ENCODE measurements at places on chromosomes 1 and 21.

DNA sequence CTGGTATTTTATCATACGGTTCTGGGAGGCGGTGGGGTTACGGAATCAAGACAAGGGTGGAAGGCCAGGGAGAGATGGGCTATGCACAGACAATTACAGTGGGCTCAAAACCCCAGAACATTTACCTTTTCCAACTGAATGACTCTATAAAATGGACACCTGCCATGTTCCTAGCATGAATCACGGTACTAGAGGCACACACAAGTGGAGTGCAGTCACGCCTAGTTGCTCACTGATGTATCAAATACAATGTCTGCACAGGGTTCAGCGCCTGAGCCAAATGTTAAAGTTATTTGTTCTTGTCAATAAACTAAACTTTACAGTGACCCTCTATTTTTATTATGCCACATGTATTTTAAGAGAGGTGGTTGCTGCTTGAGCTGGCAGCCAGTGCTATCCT is 121.4 kb downstream of the ATG4C start:
- no peaks in the 10 kb centered on the region for H3K4me1 ChIP-seq
- no peak overlapping the region for H3K4me3 ChIP-seq
- no peaks in the 10 kb centered on the region for H3K36me3 ChIP-seq
- no peaks in the 10 kb centered on the region for H3K27me3 ChIP-seq
- DNase-seq = no peak

DNA sequence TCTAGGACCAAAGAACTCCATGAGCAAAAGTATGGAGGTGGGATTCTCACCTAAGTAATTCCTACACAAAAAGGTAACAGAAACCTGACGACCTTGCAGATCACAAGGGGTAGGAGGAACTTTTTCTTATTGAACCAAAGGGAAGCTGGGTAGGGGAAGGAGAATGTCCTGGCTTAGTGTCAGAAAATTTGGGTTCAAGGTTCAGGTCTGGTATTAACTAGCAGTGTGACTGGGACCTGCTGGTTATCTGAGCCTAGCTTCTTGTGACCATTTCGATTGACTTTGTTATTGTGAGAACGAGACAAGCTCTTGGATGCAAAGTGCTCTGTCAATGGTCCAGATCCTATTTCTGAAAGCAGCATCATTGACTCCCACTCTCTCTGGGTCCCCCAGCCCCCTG is 5.0 kb upstream of the SNX27 start:
- H3K4me3 ChIP-seq = no peak overlapping the region
- H3K36me3 ChIP-seq = no peaks in the 10 kb centered on the region
- no peak overlapping the region for H3K27ac ChIP-seq
- H3K27me3 ChIP-seq = peaks cover 2% of the 10 kb centered on the region
- DNase-seq = no peak

- no peaks in the 10 kb centered on the region for H3K36me3 ChIP-seq
- H3K27ac ChIP-seq = no peak overlapping the region
- H3K27me3 ChIP-seq = no peaks in the 10 kb centered on the region
- no peak overlapping the region for H3K4me3 ChIP-seq
These were observed 87.9 kb downstream of the ARHGEF10L start for GRCh38 chr1:17627239-17628052.

- no peak for DNase-seq
- H3K27ac ChIP-seq = no peak overlapping the region
- no peak overlapping the region for H3K4me3 ChIP-seq
- no peaks in the 10 kb centered on the region for H3K4me1 ChIP-seq
- H3K27me3 ChIP-seq = no peaks in the 10 kb centered on the region
- peaks cover 3% of the 10 kb centered on the region for H3K36me3 ChIP-seq
These were observed 21.0 kb downstream of the RAD54L start for GRCh38 chr1:46268578-46268977.

GRCh38 chr1:172137703-172138454 is 282.6 kb upstream of the C1orf105 start:
- no peak overlapping the region for H3K4me3 ChIP-seq
- H3K36me3 ChIP-seq = no peaks in the 10 kb centered on the region

DNA sequence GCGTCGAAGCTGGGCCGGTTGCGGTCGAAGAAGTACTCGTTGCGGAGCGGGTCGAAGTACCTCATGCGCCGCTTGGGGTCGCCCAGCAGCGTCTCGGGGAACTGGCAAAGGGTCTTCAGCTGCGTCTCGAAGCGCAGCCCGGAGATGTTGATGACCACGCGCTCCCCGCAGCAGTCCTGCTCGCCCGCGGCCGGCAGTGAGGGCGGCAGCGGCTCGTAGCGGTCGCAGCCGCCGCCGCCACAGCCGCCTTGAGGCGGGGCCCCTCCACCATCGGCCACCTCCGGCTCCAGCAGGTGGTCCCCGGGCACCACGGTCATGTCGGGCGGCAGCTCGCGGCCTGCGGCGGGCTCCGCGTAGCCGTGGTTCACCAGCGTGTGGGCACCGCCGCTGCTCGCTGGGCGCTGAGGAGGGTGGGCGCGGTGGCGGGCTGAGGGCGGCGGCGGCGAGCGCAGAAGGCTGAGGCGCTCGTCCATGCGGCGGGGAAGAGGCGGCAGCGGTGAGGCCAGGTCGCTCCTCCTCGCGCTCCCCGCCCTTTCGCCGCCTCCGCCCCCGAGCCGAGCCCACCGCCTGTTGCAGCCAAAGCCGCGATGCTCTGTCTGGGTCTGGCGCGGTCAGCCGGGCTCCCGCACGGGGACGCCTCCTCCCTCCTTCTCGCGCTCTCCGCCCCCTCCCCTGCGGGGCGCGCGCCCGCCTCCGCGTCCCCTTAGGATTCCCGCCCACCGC is at the start of gene KCNA3:
KCNA3 (minus strand) TSS at position 604 of the 723 bp plus-strand sequence; CDS start at position 473, 131 bp downstream.
- no peaks in the 10 kb centered on the region for H3K27me3 ChIP-seq
- DNase-seq = peak; percentile 63
- H3K4me3 ChIP-seq = peak within 1 kb of the TSS; percentile 99
- H3K36me3 ChIP-seq = no peaks in the 10 kb centered on the region

DNA sequence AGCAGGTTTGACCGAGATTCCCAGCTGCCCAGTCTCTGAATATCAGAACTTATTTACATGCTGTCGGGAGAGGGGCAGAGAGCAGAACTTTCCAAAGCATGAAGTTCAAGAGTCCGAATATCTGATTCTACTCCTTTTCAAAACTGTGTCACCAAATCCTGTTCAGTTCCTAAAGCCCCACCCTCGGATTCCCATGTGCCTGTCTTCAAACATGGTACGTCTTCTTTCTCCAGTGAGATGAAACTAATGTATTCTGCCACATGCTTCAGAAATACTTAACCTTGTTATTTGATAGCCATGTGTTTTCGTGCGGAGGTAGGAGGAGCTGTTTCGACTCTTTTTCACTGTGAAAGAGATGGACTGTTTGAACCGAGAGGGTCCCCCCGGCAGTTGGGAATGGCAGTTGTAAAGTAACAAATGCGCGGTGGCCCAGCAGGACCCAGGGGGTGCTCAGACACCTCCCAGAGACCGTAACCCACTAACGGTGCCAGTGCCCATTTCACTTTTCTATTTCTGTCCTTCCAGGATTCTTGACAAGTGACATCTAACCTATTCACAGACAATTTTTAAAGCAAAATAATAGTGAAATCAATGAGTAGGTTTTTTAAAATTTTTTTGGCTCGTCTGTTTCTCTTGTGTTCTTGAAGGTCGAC is 67.2 kb downstream of the ZBTB18 start:
- DNase-seq = no peak
- no peak overlapping the region for H3K4me3 ChIP-seq
- no peaks in the 10 kb centered on the region for H3K4me1 ChIP-seq
- no peaks in the 10 kb centered on the region for H3K36me3 ChIP-seq
- peaks cover 4% of the 10 kb centered on the region for H3K27me3 ChIP-seq

DNA sequence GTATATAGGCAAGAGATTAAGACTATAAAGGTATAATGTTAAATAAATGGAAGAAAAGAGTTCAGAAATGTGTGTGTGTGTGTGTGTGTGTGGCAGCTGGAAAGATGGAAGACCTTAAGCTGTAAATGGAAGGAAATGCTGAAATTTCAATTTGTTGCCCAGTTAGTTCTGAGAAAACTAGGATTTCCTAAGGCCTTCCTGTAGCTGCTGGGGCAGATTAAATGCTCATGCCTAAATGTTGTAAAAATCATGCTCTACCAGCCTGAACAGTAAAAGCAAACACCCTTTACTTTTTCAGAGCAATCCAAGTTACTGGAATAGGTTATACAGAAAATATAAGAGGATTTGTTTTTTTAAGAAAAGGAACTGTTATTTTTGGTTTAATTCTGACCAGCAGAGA is 8.3 kb downstream of the ADCY10 start:
- no peak for DNase-seq
- no peaks in the 10 kb centered on the region for H3K4me1 ChIP-seq
- peaks cover 8% of the 10 kb centered on the region for H3K27me3 ChIP-seq
- H3K36me3 ChIP-seq = no peaks in the 10 kb centered on the region

- peaks cover 20% of the 10 kb centered on the region for H3K27me3 ChIP-seq
- H3K27ac ChIP-seq = no peak overlapping the region
- peaks cover 20% of the 10 kb centered on the region for H3K4me1 ChIP-seq
- peak overlapping the region; percentile 55 for H3K4me3 ChIP-seq
These were observed 6.6 kb upstream of the ZNF669 start for GRCh38 chr1:247110627-247111258.

DNA sequence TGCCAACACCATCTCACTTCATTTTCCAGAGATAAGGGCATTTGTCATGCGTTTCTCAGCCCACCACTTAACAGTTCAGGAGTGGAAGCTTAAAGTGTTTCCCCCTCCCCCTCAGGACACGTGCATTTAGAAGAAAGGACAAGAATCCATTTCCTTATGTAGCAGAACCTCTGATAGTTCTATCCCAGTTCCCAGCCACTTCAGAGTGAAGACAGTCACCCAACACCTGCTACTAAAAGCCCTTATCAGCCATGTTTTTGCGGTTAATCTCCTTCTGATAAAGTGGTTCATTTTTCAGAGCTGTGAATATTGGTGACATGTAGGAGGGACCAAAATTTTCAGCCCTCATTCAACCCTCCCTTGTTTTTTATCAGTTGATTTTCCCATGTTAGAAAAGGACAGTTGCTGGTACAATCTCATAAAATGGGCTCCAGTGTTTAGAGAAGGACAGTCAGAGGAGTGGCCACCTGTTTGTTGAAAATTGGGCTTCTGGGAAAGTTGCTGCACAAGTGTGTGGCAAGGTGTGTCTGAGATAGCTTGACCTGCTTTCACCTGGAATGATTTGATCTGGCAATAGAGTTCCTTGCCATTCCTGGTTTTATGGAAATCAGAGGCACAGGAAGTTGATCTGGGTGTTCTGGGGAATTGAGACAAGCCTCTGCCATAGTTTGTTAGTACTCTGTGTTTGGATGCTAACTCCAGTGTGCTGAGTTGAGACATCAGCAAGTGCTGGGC is 114.0 kb downstream of the PPP1R12B start:
- no peaks in the 10 kb centered on the region for H3K36me3 ChIP-seq
- H3K27me3 ChIP-seq = no peaks in the 10 kb centered on the region
- DNase-seq = no peak

All from CD4-positive, CD25-positive, alpha-beta regulatory T cell (primary cell).